GM04503 (cell line): ENCODE measurements at places on chromosomes 16 and 17.

- no peak for DNase-seq
Observed at GRCh38 chr16:79929260-79929965, 328.9 kb upstream of the MAF start.

DNA sequence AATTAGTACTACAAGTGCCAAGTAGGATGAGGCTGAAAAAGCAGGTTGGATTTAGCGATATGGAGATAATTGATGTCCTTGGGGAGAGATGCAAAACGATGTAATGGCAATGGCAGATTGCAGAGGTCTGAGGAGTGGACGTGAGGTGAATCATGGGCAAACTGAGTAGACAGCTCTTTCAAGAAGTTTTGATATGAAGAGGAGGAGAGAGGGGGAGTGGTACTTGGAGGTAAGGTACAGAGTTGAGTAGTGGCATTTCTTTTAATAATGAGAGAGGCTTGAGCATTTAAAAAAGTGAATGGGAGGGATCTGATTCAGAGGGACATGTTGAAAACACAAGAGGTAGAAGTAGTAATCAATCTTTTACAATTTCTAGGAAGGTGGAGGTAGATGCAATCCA, 17.7 kb upstream of the VPS4A start:
- DNase-seq: no peak

- DNase-seq: no peak
Observed at GRCh38 chr16:15650698-15651171, 690 bp downstream of the NDE1 start.

- DNase-seq: peak; percentile 45
Observed at GRCh38 chr16:54462151-54462651, 175.6 kb upstream of the IRX3 start.

GRCh38 chr17:80453998-80454556, 22.3 kb downstream of the NPTX1 start:
- DNase-seq: no peak

DNA sequence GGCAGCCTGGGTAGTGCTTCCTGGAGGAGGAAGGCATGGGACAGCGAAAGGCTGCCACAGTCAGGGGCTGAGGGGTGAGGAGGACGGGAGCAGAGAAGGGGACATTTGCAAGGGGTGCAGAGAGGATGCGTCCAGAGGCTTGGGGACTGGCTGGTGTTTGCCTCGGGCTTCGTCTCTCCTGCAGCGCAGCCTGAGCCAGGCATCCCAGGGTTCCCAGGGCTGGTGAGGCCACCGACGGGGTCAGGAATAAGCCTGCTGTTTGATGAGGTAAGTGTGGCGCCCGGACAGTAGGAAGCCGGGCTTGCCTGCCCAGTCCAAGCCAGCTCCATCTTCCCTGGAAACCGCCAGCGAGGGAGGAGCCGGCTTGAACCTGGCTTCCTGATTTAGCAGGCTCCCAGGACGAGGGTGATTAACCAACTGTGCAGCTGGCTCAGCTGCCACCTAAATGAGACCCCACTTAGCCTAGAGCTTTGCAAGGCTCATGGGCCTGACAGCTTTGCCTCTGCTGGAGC, 47.8 kb downstream of the PITPNM3 start:
- no peak for DNase-seq

DNA sequence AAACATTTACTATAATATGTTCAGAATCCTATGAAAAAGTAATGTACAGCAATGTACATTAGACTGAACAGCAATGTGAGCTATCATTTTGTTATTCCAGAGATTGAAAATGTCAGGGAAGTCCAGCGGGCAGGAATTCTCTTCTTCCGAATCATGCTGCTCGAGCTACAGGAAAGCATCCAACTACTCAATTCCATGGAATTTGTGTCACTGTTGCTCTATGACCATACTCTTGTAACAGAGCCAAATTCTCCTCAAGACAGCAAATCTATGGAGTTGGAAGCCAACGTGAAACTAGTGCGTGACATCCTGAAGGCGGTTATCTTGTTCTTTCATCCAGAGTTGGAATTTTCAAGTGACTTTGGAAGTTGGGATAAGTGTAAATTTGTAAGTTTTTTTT, 24.8 kb upstream of the NSRP1 start:
- peak; percentile 71 for DNase-seq

- DNase-seq: no peak
Observed at GRCh38 chr16:50393858-50394802, 25.3 kb upstream of the BRD7 start.

- DNase-seq: no peak
Observed at GRCh38 chr17:3798273-3799180, 2.5 kb downstream of the ITGAE start.

GRCh38 chr16:85491798-85492294, 121.3 kb upstream of the GSE1 start:
- DNase-seq: no peak

GRCh38 chr17:82751171-82751570, 694 bp upstream of the TBCD start:
- DNase-seq: no peak

GRCh38 chr16:1116693-1117077, 20.6 kb upstream of the C1QTNF8 start:
- DNase-seq: no peak

- DNase-seq: no peak
Observed at GRCh38 chr16:1792836-1793577, 498 bp downstream of the IGFALS start.

DNA sequence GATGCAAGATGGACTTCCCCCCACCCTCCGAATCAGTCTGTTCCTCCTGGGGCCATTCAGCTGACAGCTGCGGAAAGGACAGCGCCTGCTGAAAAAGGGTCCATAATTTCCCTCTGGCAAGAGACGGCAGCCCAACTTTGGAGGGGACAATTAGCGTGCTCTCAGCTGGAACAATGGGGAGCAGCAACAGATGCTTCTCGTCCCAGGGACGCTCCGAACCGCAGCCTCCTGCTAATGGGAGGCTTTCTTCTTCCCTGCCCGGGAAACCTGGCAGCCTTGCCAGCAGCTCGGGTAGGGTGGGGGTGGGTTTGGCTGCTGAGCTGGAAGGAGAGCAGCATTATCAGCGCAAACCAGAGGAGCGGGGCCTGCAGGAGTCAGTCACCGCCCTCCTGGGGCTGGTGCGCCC, 500.0 kb upstream of the SALL1 start:
- DNase-seq: no peak

DNA sequence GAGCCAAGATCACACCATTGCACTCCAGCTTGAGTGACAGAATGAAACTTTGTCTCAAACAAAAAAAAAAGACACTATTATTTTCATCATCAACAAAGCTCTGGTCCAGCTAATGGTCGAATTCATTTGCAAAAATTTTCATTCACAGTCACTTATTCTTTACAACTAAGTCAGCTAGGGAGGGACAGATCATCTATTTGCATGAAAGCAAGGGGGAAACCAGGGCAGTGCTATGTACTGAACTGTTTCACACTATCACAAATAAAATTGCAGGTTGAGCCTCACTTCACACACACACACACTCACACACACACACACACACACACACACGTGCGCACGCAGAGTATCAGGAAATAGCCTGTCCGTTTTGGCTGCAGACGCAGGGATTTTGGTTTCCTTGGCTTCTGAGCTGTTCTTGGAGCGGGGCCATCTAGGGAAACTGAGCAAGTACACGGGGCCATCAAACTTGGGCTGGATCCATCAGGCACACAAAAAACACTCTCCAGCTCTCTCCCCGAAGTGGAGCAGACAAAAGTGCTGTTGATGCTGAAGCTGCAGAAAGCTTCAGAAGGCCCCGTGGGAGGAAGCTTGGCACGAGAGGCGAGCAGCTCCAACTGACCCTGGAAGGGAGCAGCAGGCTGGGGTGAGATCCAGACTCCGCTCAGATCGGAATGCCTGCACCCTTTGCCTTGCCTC, 44.3 kb upstream of the HELZ start:
- peak; percentile 46 for DNase-seq

- DNase-seq: no peak
Observed at GRCh38 chr17:2222301-2222700, 81.3 kb downstream of the SMG6 start.

- no peak for DNase-seq
Observed at GRCh38 chr17:39926588-39927100, 757 bp downstream of the ORMDL3 start.

- DNase-seq: no peak
Observed at GRCh38 chr17:70324031-70324430, 154.7 kb downstream of the KCNJ2 start.

GRCh38 chr16:66750279-66751052, 943 bp downstream of the DYNC1LI2 start:
- no peak for DNase-seq

GRCh38 chr17:75566416-75566815, 21.2 kb upstream of the MYO15B start:
- DNase-seq: no peak

DNA sequence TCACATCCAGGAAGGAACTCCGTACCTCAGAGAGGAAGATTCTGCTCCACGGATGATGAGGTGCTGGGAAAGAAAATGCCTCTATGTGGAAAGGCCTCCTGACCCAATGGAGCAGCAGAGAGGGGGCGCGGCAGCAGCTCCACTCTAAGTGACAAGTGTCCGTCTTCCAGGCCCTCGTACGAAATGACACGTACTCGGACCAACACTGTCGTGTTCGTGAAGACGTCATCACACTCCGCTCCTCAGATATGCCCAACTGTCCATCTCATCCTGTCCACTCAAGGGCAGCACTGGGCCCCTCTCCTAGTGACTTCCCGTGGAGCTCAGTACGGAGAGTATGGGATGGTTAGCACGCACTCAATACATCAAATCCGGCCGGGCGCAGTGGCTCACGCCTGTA, 32.2 kb downstream of the MRM3 start:
- no peak for DNase-seq

DNA sequence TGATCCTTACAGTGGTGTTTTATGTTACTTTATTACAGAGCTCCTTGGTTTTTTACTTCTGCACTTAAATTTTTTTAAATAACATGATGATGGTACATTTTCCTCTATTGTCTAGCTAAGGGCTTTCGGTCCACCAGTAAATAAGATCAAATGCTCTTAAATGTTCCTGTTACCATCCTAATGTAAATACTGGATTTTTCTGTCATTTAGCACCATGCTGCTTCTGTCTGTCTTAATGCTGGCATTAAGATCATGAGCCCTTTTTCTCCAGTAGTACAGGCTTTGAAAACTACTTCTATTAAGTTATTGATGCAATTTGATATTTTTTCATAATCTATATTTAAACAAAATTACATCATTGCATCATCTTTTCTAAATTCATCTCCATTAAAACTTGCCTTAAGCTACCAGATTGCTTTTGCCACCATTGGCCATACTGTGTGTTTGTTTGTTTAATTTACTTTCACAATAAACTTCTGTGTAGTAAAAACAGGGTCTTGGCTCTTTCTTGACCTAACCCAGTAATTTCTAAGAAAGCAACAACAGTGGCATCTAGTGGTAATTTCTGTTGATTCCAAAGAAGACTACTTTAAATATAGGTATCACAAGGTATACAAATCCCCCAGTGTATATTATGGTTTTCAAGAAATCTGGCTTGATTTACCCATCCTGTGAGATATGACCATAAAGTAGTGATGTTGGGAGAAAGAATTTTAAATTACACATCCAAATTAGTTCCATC, 9.0 kb upstream of the PHAF1 start:
- DNase-seq: no peak

- DNase-seq: no peak
Observed at GRCh38 chr17:45849536-45849990, 4.9 kb downstream of the SPPL2C start.

- DNase-seq: no peak
Observed at GRCh38 chr16:53484542-53484941, 18.5 kb downstream of the AKTIP start.

DNA sequence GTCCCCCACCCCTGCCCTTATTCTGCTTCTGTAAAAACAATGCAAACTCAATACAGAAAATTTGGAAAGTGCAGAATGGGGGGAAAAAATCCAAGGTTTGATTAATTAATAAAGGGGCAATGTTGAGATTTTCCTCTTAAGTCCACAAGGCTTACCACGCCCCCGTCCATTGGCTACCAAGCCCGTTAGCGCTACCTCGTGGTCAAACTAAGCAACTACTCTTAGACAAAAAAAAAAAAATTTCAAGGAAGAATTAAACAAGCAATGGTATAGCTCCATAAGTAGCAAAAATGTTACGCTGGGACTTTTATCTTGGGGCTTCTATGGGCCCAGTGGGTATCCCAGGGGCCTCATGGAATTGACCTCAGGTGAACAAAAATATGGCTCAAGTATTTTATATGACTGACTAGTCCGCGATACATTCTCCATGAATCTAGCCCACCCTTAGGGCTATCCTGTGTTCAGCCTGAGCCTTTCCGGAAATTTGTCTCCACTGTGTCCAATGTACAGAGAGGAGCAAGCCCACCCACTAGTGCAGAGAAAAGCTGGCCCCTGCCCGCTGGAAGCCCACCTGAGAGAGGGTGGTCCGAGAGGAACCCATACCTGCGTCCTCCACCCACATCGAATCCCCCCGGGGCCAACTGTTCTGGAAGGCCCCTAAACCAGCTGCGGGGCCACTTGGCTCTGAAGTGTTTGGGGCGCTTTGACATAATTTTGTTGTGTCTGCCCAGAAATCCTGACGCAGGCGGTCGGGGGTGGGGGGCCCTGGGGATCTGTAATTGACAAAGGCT, 19.1 kb upstream of the TEX2 start:
- no peak for DNase-seq

- DNase-seq: no peak
Observed at GRCh38 chr16:78183437-78184237, 84.2 kb downstream of the WWOX start.
